ENCODE measurements at places on chromosomes 1 and 21.

DNA sequence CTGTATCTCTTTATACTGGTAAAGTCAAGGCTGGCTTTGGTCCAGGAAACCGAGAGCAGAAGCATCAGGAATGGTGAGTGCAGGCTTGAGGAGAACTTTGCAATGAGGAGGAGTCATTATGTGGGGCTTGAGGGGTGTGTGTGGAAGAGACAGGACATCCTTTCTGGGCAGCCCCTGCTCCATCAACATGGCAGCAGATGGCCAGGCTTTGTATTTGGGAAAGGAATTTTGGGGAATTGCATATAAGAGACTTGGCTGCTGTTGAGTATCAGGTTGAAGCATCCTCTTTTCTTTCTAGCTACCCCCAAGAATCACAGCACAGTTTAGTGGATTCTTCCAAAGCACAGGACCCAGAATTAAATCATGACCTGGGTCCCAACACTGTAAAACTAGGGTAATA lies 33.4 kb downstream of the VTCN1 start:
- DNase-seq = no peak

DNA sequence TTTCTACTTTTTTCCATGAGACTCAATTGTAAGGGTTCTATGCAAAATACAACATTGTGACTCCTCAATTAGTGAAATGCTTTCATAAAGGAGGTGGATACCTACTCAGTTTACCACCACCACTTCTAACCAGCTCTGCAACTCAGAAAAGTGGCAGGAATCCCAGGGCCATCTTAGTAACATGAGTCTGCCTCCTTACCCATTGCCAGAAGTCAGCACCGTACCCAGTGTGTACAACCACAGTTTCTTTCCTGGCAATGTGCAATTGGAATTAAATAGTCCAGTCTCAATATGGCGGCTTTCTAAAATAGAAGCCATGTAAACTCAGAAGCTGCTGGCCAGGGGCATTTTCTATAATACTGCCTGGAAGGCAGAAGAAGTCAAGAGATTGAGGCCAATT lies 32.1 kb downstream of the TESK2 start:
- DNase-seq = no peak

GRCh38 chr1:4345094-4345493 lies 309.3 kb upstream of the AJAP1 start:
- no peak for DNase-seq

- peak; percentile 14 for DNase-seq
Measured at GRCh38 chr1:224922404-224923164, 6.9 kb upstream of the DNAH14 start.

DNA sequence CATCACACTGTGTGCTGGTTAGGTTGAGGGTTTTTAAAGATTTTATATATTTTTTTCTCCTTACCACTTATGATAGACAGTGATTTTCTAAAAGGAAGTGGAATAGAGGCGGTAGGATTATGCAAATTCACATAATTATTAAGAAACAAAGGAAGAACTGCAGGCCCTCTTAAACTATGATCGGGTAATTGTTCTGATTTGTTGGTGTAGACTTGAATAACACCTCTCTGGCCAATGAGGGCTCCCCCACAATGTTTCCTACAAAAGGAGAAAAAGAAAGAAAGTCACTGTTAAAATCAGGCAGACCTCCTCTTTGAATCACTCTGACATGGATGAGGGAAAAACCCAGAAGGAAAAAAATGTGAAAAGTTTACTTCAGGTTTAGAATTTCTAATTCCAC lies 241.6 kb downstream of the RPS6KC1 start:
- peak; percentile 50 for DNase-seq

DNA sequence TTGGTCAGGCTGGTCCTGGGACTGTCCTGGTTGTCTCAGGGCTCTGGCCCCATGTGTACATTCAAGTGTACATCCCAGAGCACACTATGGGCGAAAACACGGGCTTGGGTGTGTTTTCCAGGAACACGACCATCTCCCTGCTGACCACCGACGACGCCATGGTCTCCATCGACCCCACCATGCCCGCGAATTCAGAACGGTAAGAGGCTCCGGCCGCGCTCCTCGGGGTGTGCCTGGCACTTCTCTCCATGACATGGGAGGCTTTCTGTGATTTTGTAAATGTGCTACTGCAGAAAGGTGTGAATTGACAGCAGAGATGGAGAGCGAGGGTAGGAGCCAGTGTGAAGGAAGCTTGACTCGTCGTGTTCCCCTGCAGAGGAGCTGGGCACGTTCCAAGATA lies 34.4 kb downstream of the PDE9A start:
- DNase-seq = no peak

GRCh38 chr1:117834416-117834815 lies 95.0 kb downstream of the GDAP2 start:
- no peak for DNase-seq

DNA sequence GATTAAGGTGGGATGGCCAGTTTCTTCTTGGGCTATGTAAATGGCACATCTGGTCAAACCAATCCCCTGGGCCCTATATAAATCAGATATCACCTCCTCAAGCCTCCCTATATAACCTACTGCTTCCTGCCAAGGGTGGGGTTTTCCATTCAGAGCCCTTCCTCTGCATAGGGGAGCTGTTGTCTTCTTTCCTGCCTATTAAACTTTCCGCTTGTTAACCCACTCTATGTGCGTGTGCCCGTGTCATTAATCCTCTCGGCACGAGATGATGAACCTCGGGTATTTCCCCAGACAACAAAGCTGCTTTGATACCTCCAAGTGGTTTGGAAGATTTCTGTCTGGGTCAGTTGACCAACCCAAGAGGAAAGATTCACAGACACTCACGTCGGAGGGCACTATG lies 19.3 kb upstream of the SERTAD4 start:
- no peak for DNase-seq

GRCh38 chr1:169295846-169296245 lies 71.8 kb downstream of the NME7 start:
- DNase-seq = no peak

DNA sequence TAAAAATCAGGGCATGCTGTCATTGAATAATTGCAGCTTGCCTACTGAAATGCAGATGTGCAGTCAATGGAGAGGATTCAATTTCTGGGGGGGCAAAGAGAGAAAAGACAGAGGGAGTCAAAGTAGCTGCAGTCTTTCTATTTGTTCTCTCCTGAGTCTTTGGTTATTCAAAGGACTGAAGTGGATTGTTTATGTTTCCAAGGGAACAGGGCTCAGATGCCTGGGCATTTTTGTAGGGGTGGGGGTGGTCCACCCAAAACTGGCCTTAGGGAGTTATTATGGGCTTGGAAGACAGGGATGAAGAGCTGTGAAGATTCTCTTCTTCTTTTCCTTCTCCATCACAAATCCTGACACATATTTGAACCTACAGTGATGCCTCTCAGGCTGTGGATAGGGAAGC lies 408.8 kb upstream of the DAB1 start:
- no peak for DNase-seq

DNA sequence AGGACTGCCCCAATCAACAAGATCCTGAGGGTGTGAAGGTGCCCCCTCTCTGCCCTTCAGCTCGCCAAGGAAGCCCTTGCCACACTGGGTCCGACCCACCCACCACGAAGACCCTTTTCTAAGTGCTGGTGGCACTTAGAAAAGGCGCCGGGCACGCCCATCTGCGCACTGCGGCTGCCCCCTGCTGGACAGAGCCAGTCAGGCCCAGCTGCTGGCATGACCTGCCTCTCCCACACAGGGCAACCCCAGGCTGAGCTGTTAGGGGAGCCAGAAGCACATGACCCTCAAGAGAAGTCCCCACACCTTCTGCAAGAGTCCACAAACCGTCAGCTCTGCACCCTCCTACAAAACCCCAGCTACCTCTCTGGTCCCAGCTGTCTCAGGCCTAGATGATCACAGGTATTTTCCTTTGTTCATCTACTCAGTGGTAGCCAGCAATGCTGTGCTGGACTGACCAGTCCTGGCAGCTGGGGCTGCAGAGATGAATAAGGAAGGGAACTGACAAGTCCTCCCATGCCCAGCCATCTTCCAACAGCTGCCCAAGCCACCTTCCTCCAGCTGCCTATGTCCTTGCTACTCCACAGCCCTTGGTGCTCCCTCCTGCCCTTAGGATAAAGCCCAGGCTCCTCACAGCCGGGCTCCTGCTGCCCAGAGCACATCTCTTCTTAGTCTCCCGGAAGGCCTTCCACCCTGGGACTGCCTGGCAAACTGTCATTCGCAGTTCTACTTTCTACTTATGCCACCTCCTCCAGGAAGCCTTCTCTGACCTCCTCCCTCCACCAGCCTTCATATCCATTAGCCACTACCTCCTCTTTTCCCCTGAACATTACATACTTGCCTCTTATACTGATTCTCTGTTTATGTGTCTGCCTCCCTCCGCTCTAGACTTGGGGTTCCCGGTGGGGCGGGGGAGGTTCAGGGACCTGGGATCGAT lies 39.8 kb upstream of the ZC3H12A start:
- DNase-seq = peak; percentile 50

DNA sequence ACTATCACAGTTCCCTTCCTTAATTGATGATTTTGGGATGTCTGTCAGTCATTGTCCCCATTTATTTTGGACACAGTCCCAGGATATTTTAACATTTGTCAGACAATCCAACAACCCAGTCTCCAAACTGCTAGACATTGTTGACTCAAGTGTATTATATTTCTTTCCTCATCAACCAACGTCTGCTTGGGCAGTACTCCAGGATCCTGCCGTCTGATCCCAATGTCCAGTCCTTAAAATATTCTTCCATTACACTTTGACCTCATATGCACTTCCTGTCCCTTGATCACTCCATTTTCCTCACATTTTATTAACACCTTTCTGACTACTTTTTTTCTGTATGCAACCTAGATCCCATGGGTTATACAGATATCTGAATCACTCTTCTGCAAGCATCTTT lies 39.8 kb upstream of the KIAA0040 start:
- no peak for DNase-seq

DNA sequence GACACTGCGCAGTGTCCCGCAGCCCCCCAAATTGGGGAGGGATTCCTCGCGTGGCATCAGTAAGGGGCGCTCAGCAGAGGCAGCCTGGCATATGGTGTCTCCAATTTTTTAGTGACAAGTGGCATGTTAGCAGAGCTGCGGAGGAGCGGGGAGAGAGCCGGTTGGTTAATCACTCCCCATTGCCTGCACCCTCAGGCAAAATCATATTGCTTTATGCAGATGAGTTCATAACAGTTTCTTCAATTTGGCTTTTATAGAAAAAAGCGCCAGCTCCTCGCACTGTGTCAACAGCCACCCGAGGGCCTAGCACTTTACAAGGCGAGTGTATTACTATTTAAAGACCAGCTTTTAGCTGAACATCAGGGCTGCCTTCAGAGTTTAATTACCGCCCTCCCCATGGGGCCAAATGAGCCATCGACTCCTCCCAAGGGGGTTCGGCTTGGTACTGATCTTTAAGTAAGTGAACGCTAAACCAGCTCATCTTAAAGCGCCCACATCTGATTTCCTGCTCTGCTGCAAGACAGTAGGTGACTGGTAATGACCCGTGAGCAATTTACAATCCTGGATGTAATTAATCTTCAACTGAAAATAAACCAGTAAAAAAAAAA lies 298.9 kb downstream of the DSCAM start:
- DNase-seq = no peak

DNA sequence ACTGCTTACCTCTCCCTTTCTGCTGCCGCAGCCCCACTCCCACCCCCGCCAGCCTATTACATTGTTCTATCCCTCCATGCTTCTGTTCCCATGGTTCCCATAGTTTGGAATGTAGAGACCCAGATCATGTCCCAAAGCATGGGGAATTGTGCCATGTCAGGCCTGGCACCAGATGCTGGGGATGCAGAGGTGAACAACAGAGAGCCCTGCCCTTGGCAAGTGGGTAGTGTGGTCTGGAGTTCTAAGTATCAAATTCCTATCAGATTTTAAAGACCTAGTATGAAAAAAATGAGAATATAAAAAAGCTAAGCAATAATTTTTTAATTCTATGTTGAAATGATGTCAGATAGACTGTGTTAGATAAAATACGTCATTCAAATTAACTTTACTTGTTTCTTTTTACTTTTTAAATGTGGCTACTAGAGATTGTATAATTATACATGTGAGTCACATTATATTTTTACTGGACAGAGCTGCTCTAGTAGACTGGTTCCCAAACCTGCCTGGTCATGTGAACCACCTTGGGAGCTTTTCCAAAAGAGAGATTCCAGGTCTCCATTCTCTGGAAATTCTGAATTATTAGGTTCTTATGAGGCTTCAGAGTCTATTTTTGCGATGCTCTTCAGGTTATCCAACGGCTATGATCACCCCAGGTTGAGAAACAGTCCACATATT lies 113.0 kb upstream of the DAB1 start:
- no peak for DNase-seq

DNA sequence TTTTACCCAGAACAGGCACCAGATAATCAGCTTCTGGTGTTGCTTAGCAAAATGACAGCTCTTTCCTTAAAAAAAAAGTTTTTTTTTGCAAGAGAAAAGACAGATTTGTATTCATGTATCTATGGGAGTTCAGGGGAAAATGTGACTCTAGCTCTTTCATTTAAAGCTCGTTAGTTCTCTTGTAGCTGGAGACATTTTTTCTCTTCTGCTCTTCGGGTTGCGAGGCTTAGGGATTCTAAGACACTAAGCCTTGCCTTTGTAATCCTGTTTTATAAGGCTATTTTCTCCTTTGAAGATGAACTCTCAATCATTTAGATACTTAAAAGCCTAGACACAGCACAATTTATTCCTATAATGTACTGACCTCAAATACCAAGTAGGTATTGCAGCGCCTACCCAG lies 40.3 kb upstream of the EDARADD start:
- DNase-seq = no peak

DNA sequence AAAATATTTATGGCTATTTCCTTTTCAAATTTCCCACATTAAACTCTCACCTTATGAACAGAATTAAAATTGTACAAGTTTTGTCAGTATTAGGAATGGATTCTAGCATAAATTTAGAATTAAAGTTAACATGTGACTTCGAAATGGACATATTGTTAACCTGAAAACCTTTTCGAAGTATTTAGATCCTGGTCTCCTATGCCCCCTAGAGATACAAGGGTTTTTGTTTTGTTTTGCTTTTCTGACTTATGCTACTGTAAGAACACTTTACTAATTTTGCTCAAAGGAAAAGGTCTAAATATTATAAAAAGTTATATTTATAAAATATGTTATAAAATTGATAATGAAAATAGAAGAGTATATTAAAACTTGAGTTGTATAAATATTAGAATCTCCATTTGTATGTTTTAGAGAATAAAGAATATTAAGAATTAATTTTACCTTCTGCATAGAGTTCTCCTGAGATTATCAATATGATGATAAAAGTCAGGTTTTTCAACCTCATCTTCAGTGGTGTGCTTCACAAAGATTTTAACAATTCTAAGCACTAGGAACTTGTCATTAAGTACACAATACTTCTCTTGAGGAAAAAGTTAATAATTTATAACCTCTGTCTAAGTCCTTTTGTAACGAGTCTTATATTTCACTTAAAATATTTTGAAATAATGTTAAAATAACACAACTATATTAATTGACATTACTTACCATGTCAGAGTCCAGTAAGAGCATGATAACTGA lies at the start of gene F13B:
F13B (minus strand) TSS at position 542 of the 738 bp plus-strand sequence; CDS start at position 505, 37 bp downstream.
- no peak for DNase-seq

- peak; percentile 15 for DNase-seq
Measured at GRCh38 chr1:28845786-28846543, 34.0 kb downstream of the OPRD1 start.

DNA sequence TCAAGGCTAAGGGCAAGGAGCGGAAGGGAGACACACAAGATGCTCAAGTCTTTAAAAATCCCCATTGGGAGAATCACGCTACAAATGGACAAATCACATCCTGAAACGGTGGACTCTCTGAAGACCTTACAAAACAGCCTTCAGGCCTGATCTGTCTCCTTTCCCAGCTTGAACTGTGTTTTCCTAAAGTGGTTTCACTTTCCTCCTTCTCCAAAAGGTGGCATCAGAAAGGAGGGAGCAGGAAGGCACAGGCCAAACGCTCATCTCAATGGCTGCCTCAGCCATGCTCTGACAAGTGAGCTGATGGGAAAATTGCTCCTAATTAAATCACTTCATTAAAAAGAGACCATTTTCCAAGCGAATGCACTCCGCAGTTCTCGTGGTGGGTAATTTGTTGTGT lies 47.7 kb downstream of the UTP25 start:
- no peak for DNase-seq

Data from inflammatory macrophage treated with lipopolysaccharide for 4 hours (primary cell).